ENCODE measurements at places on chromosomes 1 and 21.

DNA sequence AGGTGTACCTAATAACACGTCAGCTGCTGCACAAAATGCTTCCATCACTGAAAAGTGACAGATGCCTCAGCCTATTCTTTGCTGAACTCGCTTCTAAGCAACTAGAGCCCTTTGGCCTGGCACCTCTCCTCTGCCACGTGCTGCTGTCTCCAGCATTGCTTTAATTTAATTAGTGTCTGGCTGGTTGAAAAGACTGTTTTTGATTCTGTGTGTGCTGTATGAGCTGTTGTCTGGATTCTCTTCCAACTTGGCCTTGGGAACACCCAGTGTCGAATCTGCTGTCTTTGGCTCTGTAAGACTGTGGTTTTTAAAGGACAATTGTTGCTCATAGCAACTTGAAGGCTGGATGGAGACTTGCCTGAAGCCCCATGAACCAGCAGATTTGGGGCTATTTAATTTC, 109.5 kb downstream of the PSMG1 start:
- no peak for DNase-seq

GRCh38 chr1:52926864-52927211, 238 bp upstream of the SCP2 start:
- no peak for DNase-seq

- DNase-seq = no peak
Observed at GRCh38 chr1:63343922-63344321, 21.6 kb downstream of the FOXD3 start.

DNA sequence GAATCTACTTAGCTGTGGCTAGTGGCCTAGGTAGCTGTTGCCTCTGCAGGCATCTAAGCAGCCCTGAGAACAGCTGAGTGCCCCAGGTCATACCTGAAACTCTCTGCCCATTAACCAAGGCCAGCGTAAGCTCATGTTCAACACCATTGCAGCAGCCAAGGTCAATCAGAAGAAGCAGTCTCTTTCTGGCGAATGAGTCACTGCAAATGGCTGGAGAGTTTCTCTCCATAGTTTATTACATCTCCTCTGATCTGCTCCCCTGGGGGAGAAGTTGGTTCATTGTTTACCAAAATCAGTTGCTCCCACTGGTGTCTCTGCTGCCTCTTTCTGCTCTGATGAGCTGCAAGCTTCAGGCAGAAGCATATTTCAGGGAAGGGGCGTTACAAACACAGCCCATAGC, 6.9 kb upstream of the BCL9 start:
- no peak for DNase-seq

DNA sequence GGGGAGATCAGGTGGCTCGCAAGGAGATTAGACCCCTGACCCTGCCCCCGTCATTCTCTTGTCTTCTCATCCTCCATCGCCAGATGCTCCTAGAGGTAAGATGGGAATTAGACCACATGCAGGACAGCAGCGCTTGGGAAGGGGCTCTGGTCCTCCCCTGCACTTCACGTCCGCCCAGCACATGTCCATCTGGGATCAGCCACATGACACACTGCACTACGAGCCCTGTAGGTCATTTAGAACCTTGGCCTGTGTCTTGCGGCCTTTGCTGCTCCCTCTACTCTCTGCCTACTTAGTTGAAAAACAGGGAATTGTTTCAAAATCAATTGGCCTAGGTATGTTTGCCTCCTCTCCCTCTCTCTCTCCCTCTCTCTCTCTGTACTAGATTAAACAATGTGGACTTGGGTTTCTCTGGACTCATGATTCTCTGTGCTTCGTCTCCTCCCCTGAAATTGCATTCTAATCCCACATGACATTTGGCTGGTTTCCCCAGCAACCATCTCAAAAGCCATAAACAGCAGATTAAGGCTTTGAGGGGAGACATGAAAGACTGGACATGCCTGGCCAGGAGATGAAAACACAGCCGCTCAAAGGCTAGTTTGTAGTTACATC, 3.8 kb upstream of the NCMAP start:
- DNase-seq = no peak

DNA sequence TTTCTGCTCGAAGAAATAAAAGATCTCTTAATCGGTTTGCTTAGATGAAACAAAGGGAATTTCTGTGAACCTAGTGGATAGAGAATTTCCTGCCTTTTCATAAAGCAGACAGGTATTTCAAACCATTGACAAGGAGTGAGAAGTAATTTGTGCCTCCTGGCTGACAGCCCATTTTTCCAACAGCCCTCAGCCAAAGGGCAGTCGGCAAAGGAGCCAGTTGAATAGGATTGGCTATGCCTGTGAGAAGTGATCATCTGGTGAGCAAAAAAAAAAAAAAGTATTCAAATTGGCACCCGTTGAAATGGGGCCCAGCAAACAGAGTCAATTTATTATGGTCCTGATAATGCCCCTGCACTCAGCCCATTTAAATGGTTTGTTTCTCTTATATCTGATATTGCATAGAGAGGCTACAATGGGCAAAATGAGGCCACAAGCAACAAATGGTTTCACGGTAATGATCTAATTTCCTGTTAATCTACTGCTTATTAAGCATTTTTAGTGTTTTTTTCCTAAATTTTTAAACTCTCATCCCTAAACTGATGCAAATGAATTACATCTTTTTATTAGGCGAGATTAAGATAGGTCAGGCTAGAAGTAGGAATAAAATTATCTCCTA, 477.5 kb downstream of the NUF2 start:
- no peak for DNase-seq

DNA sequence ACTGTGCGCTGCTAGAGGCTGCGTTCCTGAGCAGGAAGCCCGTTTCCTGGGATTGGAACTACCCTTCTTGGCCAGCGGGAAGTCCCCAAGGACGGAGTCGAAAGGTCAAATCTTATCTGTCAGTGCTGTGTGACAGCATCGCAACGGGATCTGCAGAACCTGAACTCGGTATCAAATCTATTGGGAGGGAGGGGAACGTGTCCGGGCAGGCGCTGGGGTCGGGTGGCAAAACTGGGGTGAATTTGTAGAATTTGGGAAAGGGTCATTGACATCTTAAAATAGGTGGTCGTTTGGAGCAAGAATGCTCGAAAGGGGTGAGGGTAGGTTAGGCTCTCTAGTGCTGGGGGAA, 725 bp upstream of the ARPC5 start:
- DNase-seq = no peak

- DNase-seq = no peak
Observed at GRCh38 chr1:246152986-246153431, 354.1 kb downstream of the SMYD3 start.

DNA sequence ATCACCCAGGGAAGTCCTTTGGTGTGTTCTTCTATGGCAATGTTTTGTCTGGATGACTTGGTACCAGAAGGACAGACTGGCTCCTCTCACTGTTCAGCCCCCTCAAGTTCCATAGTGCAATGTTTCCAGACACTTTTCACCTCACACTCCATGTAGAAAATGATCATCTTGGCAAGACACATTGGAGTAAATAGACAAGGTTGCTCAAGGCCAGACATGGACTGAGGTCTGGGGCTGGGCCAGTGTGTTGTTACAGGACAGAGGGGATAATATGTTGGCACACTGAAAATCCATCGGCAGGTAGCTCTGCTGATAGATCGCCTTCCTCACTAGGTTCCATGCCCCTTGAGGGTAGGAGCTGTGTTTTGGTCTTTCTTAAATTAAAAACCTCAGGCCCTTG, 51.5 kb downstream of the C1orf21 start:
- DNase-seq = no peak

DNA sequence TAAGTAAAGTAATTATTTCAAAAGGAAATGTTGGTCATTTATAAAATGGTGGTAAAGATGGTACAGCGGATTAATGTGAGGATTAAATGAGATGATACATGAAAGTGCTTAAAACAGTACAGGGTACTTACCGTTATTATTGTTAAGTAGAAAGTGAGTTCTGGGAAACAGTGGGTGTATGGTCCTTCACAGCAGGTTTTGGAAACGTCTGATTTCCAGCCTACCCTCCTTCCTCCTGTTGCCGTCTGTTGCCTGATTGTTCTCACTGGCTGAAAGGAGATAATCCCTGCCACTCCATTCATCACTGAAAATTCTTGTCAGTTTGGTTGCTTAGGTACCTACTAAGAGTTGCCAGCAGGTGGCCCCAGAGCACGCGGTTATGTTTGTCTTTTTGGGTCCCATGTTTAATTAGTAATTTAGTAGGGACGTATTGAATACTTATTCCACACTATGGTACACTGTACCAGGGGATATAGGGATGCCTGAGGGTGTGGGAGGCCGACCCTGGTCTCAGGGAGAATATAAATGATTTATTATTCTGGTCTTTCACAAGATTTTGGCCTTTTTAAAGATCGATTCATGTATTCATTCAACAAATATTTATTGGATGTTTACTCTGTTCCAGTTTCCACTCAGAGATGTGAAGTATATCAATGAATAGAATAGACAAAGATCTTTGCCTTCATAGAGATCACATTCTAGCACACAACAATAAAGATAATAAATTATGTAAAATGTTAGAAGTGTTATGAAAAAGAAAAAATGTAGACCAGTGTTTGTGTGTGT, 30.8 kb upstream of the RPTN start:
- DNase-seq = peak; percentile 57

DNA sequence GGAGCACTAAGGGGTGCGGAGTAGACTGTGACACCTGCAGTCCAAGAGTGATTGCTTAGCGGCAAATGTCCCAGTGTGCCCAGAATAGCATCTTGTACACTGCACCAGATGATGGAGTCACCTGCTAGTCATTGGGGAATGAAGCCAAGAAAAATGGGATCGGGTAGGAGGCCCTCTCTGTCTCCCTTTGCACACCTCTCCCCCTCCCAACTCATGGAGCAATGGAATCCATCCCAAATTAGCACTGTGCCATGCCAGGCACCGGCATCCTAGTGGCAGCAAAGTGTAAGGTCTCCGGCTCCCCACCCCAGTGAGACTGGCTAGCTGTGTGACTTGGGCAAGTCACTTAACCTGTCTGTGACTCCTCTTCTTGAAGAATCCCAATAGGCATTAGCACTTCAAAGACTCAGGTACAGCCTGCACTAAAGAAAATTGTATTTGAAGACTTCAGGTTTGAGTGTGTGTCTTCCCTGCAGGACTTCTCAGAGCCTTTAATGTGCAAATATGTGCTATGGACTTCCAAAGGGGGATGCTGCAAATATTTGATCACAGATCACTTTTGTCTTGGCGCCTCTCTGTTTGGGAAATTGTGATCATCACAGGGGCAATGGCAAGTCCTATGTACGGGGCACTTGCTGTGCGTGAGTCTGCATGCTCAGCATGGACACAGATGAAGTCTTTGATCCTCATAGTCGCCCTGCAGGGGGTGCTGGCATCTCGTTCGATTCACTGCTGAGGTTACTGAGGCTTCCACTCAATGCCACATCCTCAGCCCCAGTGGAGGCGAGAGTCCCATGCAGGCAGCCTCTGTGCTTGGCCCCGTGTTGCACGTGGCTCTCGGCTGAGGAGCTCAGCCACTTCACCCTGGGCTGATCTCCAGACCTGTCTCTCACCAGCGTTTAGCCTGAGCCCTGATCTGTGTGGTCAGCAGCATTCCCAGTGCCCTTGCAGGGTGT, 272.9 kb upstream of the C1orf174 start:
- no peak for DNase-seq

- no peak for DNase-seq
Observed at GRCh38 chr1:118325550-118326225, 140.7 kb upstream of the SPAG17 start.

GRCh38 chr1:66273656-66274055, 260.3 kb upstream of the SGIP1 start:
- no peak for DNase-seq

GRCh38 chr1:213884942-213885341, 102.8 kb upstream of the PROX1 start:
- DNase-seq = no peak

DNA sequence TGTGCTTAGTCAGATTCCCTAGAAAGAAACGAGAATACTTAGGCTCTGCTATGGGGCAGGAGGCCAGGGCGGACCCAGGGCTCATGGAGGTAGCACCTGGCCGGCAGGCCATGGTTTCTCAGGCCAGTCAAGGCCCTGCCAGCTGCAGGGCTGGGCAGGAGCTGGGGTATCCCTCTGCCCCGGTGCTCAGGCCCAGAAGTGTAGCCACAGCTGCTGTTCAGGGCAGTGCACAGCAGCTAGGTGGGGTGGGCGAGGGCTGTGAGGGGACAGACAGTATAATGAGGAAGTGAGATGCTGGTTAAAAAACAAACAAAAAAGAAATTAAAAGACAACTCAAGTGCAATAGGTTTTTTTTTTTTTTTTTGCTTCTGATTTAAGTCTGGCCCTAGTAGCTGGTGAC, 34.0 kb upstream of the EDN2 start:
- no peak for DNase-seq

- DNase-seq = no peak
Observed at GRCh38 chr1:232624546-232625281, 5.2 kb downstream of the SIPA1L2 start.

DNA sequence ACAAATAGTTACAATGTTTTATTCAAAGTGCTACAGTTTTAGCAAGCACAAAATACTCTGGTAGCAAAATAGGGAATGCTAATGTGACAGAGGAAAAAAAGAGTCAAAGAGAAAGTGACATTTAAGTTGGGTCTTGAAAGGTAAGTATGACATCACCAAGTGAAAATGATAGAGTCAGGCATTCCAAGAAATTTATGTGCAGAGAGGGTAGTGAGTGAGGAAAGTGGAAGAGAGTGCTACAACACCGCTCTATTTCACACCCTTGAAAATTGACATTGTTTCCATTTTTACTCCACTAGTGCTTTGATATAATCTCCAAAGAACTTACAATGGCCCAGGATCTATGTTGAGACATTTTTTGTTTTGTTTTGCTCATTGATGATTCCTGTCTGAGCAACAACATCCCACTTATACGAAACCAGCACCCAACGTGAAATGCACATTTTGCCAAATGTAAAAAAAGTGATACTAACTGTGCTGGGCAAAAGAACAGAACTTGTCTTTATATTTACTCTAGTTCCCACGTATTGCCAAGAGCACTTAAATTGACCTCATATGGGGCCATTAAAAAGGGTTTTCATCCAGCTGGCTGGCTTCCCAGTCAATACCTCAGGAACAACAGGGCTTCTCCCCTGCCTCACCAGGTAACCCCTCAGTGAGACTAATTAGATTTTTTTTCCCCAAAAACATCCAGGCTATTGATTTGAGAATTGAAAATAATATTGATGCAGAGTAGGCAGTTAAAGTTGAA, 206.3 kb upstream of the NR5A2 start:
- no peak for DNase-seq
